Activated naive CD8-positive, alpha-beta T cell treated with anti-CD3 and anti-CD28 coated beads, Interleukin-2, amount 50 U/mL, for 24 hours (primary cell): ENCODE measurements at places on chromosomes 5 and 9.

DNA sequence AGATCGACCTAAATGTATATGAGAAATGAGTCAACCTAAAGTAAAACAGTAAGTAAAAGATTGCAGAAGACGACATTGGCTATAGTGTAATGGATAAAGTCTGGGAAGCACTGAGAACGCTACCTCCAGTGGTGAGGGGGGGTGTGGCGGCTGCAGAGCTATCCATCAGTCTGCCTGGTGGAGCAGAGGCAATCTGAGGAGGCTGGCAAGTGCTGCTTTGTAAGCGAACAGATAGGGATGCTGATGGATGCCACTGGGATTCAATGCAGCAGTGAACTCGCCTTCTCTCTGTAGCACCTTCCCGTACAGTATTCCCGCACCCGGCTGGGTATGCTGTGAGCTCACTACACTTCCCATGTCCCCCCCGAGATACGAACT is 261.5 kb downstream of the NSG2 start:
- DNase-seq, result no peak

DNA sequence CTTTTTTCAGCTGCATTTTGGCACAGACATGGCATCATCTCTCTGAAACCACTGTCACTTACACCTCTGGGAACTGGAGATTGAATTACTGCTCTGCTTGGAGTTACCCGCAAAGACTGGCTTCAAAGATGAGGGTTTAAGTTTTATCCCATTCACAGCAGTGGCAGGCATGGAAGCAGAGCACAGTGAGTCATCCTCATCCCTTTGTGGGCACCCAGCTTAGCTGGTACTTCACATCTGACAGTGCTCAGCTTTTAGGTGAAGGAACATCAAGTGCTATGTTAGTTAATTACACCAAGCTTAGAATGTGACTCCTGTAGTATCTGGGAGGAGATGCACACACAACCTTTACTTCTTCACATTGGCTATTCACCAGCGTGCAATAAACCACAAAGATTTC is 24.8 kb upstream of the ALDH1A1 start:
- no peak for DNase-seq

GRCh38 chr5:38079620-38080402 is 178.5 kb upstream of the EGFLAM start:
- DNase-seq, result no peak

- no peak for DNase-seq
Observed at GRCh38 chr9:31347082-31347617, 1037.3 kb upstream of the ACO1 start.

GRCh38 chr5:64632251-64632650 is 58.1 kb upstream of the SHISAL2B start:
- no peak for DNase-seq

GRCh38 chr5:34488984-34489383 is 167.1 kb upstream of the RAI14 start:
- DNase-seq, result no peak

- DNase-seq, result peak; percentile 57
Observed at GRCh38 chr9:34547960-34548611, 25.3 kb upstream of the ENHO start.

DNA sequence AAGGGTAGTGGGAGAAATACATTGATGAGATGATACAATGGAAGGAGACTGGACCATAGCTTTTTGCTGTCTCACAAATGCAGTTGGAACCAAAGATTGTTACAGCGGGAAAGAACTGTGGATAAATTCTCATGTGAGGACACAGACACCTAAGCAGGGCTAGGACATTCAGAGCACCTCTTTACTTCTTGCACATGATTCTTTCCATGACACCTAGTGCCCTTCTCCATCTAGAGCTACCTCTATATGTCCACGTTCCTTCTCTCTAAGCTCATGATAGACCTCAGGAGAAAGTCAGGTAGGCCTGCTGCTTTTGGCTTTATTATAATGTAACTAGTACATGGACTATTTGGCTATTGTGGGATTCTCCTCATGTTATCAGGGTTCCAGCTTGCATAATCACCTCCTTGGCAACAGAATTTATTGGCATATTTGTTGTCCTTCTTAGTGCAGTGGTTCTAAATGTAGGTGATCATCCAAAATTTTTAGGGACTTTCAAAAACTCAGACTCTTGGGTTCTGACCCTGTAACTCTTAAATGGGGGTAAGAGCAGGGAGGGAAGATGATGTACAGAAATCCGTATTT is 27.2 kb downstream of the NR3C1 start:
- DNase-seq, result no peak

DNA sequence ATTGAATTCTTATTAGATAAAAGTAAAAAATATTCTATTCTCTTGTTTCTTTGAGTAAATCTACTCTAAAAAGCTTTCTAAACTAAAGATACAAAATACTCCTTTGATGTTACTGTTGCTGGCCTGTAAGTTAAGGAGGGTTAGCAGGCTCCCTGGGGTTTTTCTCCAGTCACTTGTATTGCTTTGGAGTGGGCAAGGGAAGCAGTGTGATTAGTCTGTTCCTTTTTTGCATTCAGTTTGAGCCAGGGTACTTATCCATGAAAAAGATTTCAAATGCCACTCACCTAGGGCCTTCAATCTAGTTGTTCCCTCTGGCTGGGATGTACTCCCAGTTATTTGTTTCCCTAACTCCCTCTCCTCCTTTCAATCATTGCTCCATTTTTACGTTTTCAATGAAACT is 256.2 kb upstream of the SMC2 start:
- DNase-seq, result no peak

- DNase-seq, result no peak
Observed at GRCh38 chr5:54837093-54837492, 148.3 kb downstream of the ESM1 start.

DNA sequence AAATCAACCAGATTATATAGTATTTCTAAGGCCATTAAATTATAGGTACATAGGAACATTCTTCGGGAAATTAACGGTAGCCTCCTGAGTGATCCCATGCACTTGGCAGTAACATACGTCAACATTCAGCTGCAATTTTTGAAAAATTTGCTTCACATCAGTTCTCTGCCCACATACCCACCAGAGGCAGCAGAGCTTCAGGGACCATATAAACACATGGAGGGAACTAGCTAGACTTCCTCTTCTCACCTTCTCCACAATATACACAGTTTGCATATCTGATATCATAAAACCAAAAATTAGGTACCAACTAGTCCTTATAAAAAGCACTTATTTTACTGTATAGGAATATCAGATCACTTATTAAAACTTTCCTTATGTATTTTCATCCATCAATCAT is 4.8 kb downstream of the PSIP1 start:
- DNase-seq, result no peak

- no peak for DNase-seq
Observed at GRCh38 chr5:35971878-35972210, 19.3 kb downstream of the UGT3A1 start.

DNA sequence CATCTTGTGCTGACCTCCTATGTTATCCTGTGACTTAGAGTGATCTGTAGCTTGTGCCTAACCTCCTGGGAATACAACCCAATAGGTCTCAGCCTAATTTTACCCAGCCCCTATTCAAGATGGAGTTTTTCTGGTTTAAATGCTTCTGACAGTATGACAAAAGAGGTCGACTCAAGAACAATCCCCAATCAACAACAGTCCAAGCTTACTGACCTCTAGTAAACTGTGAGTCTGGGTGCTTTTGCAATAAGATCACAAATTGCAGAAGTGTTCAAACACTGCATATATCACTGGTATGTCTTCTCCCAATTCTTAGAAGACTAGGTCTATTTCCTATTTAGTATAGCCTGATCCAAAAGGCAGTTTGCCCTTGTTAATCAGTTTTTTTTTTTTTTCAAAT is 323.5 kb upstream of the PTGER4 start:
- no peak for DNase-seq

DNA sequence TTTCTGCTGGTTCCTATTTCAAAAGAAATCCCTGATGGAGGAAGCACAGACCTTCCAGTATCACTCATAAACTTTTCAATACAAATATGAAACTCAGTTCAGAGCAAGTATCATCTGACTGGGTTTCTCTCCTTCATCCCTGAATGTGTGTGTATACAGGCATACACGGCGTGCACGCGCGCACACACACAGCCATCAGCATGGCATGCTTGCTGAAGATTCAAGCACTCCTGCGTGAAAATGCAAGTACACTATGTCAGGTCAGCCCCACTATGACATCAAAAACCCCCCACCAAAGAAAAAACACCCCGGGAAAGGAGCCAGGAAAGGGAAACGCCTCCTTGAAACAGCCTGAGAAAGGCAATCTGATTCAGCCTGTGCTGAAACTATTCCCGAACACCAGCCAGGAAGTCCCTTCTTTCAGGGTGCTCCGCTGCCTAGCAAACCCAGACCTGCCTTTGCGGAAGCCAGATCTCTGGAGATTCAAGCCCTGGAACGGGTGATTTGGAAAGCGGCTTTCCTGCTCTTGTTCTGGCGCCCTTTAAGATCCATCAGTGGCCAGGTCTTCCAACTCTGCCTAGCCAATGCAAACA is 831 bp downstream of the KLHL3 start:
- peak; percentile 32 for DNase-seq

- DNase-seq, result no peak
Observed at GRCh38 chr9:125380406-125380805, 118.8 kb downstream of the GAPVD1 start.

DNA sequence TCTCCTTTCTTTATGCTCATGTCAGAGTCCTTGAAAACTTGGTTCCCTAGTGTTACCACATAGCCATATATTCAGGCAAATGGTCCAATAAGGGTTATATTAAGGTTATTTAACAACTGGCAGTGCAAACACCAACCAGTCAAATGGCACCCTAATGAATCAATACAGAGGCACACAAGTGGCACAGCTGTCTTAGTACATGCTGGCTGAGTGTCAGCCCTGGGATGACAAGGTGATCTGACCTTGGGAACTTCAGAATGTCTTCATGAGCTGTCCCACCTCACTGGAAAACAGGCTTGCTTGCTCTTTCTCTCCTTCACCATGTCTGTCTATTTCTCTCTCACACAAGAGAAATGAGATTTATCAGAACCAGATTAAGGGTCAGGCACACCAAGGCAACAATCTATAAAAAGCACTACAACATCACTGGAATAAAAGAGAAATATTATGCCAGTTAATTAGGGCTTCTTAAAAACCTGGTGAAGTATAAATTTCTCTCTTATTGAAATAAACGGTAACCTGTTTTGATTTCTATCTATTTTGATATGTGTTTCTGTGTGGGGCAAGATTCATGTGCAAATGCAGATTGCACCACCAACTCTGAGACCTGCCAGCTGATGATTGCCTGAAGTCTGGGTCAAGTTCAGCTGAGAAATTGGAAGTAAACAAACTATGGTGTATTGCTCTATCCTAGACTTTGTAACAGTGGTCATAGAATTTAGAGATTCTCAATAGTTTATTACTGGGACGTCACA is 140.7 kb downstream of the SREK1 start:
- no peak for DNase-seq

DNA sequence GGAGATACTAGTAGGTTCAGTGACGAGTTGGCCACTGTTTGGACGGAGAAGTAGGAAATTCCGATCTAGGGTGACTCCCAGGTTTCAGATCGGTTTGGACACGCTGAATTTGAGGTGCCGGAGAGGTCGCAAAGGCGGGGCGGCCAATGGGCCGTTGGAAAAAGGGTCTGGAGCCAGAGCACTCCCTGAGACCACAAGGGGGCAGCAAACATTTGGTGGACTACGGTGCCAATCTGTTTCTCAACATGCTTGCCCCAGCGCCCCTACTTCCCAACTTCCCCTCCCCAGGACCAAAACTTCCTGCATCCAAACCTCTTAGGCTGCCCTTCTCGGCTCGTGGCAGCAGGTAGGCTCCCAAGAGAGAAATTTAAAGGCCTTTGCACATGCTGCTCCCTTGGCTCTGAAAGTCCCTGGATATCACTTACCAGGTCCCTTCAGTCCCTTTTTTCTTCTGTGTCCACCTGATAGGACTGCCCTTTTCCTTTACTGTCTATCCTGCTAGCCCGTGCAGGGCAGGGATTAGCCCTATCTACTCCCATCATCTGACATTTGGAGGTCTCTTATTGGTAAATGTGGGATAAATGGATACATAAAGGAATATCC is 992 bp upstream of the RPP25L start:
- DNase-seq, result peak; percentile 82

GRCh38 chr9:100927763-100928162 is 100.8 kb upstream of the PLPPR1 start:
- DNase-seq, result no peak

DNA sequence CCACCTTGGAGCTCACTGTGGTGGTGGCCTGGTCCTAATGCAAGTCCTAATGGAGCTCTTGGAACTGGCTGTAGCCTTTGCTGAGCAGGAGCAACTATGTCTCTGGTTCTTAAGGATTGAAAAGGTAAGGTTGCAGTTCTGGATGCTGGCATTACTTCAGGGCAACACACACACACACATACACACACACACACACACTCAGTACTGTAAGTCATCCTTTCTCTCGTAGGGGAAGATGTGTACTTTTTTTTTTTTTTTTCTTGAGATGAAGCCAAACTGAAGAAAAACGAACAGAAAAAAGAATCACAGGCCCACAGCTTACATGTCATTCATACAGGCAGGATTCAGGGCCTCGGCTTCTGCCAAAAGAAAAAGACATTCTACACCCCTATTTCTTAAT is 81.1 kb upstream of the RPS23 start:
- no peak for DNase-seq

DNA sequence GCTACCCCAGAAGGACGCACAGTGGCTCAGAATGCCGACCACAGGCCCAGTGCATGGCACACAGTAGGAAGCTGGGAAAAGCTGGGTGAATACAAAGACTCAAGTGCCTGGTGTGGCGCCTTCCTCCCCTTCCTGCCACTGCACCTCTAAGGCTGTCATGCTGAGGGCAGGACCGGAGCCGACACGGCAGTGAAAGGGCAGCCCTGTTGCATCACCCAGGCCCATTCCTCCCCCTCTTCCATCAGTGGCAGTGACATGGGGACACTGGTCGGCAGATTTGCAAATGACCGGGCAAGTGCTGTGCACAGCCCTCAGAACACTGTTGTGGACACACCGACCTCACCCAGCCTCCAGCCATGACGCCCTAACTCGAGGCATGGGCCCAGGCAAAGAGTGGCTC is 84.0 kb downstream of the STK10 start:
- DNase-seq, result no peak

- DNase-seq, result no peak
Observed at GRCh38 chr9:7180247-7180646, 422.5 kb downstream of the KDM4C start.

GRCh38 chr5:30103052-30103451 is 1090.4 kb upstream of the CDH6 start:
- DNase-seq, result no peak

- DNase-seq, result no peak
Observed at GRCh38 chr9:100731557-100731956, 153.7 kb downstream of the CAVIN4 start.

- DNase-seq, result peak; percentile 99
Observed at GRCh38 chr9:128249908-128250838, 25.6 kb downstream of the GOLGA2 start.

DNA sequence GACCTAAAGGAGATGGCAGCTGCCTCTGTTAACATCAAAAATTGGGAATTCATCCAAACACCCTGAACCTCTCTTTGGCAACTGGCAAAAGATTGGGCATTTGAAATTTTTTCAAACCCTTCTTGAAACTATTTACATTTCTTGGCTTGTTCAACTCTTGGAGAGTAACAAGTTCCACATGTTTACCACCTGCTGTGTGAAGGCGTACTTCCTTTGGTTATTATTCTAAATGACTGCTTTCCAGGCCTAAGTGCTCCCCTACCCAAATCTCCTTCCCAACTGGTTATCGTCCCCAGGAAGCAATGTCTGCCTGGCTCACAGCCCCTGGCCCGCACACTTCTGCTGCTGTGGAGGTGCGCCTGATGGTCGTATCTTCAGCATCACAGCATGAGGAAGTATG is 422.7 kb downstream of the DMAC1 start:
- no peak for DNase-seq
